ENCODE measurements at places on chromosomes 6 and 20. TPM values are rescaled to one million over a fixed set of nuclear protein-coding genes. Genes with fewer than 3 reads are reported as not detected.

BCAS1 gene
- not detected for total RNA-seq

GPR6 gene
- total RNA-seq, result not detected

HLA-DQB1 gene
- not detected for total RNA-seq

BHLHE23 gene
- total RNA-seq, result not detected

APOBEC2 gene
- total RNA-seq, result not detected

TTK gene
- total RNA-seq, result 9.5 TPM

PAX1 gene
- total RNA-seq, result not detected

SLC22A2 gene
- not detected for total RNA-seq

PLA2G7 gene
- total RNA-seq, result 0.19 TPM

PPIL6 gene
- 0.57 TPM for total RNA-seq

LST1 gene
- 0.48 TPM for total RNA-seq

JPH2 gene
- 0.38 TPM for total RNA-seq

SCRT2 gene
- not detected for total RNA-seq

KIF6 gene
- not detected for total RNA-seq

IL20RA gene
- 0.19 TPM for total RNA-seq

WFDC12 gene
- not detected for total RNA-seq

B4GALT5 gene
- 72.1 TPM for total RNA-seq

DEFB132 gene
- total RNA-seq, result not detected

SH3BGRL2 gene
- 33.1 TPM for total RNA-seq

SLC17A4 gene
- total RNA-seq, result not detected

CLPSL1 gene
- not detected for total RNA-seq

LGSN gene
- not detected for total RNA-seq

C2 gene
- not detected for total RNA-seq

UFL1 gene
- total RNA-seq, result 25.9 TPM

CD24 gene
- total RNA-seq, result 2.3 TPM

INSM1 gene
- not detected for total RNA-seq

SLC26A8 gene
- total RNA-seq, result not detected

KHDC1 gene
- 0.33 TPM for total RNA-seq

CFB gene
- total RNA-seq, result 1.2 TPM

SPATS1 gene
- total RNA-seq, result not detected

PNPLA1 gene
- total RNA-seq, result not detected

CRYBG1 gene
- total RNA-seq, result 34.6 TPM

SAMD3 gene
- not detected for total RNA-seq

SMPDL3A gene
- total RNA-seq, result 6.4 TPM

DUSP15 gene
- 0.65 TPM for total RNA-seq

FGD2 gene
- not detected for total RNA-seq

SMLR1 gene
- not detected for total RNA-seq

Measured in vein endothelial cell (primary cell).